ENCODE measurements at places on chromosomes 16 and 17.
A peak's percentile ranks its signal among the peaks of the same experiment; 100 is the strongest.

GRCh38 chr16:2324296-2324859 lies 16.1 kb downstream of the ABCA3 start:
- DNase-seq, result no peak

- peak; percentile 92 for DNase-seq
Observed at GRCh38 chr16:3022208-3022683, 1.5 kb downstream of the HCFC1R1 start.

DNA sequence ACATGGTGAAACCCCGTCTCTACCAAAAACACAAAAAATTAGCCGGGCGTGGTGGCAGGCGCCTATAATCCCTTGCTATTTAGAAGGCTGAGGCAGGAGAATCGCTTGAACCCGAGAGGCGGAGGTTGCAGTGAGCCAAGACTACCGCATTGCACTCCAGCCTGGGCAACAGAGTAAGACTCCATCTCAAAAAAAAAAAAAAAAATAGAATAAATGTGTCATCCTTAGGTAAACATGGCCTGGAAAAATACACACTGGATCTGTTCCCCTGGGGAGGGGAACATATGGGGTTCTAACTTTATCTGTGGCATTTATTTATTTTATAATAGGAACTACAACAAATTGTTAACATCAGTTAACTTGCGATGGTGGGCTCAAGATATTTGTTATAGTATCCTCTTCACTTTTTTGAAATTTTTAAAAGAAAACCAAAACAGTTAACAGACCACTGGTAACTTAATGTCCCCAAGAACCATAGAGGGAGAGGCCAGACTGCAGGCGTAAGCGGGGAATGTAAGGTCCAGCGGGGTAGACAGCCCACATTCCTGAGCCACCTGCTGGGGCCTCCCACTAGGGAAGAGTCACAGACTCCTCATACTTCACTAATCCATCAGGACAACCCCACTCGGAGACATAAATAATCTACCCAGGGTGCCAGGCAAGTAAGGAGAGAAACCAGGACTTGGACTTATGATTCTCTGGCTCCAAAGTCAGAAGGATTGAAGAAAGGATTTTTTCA lies 12.5 kb upstream of the TXNDC11 start:
- DNase-seq, result no peak

GRCh38 chr17:72516772-72517399 lies 396.1 kb downstream of the SOX9 start:
- DNase-seq, result peak; percentile 52

DNA sequence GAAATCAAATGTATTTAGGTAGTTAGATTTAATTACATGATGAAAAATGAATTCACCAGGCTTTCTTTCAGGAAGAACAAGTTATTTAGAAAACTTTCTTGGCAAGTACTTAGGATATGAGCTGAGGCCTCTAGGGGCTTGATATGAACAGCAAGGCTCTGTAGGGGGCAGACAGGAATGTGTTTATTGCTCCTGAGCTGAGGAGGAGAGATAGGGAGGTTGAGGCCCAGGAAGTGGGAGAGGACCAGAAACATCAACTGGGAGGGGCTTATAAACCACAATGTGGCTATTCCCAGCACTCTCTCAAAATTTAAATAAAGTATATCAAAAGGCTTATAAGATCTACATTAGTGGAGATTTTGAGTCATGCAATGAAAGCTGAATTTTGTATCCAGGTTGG lies 154.0 kb upstream of the MAF start:
- no peak for DNase-seq

DNA sequence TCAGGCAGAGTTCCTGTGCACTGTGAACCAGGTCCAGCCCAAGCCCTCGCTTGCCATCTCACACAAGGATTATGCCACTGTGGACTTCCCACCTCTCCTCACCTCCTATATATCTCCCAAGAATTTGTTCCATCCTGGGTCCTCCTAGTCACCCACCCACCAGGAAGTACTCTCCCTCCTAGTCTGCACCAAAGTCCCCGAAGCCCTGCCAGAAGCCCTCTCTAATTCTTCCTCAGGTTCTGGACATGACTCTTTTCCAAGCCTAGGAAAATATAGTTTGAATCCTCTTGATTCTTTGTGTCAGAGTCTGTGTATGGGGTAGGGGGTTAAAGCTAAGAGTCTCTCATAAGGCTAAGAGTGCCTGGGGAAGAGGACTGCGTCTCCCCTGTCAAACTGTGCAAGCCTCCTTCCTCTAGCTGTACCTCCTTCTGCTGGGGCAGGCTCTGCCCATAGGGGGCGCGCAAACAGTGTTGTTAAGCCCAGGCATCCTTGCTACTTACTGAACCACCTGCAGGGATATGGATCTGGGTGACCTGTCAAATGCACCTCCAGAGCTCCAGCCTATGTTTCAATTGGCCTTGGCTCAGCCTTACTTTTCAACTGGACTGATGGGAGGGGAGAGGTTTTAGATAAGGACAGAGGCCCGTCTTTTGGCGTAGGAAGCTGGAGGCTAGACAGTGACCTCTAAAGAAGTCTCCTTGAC lies 16.6 kb upstream of the DLX4 start:
- DNase-seq, result peak; percentile 86

DNA sequence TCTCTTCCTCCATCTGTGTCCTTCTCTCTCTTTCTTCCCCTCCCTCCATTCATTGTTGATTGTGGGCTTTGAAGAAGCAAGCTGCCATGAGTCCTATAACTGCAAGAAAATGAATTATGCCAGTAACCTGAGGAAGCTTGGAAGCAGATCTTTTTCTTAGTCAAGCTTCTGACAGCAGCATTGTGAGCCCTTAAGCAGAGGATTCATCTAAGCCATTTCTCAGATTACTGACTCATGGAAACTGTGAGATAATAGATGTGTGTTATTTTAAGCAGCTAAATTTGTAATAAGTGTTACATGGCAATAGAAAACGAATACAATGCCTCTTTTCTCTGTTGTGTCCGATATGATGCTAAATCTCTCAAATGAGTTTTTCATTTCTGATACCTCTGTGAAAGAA lies 1109.7 kb downstream of the CDH11 start:
- DNase-seq, result no peak

GRCh38 chr16:35142809-35143192 lies 1683.4 kb downstream of the TP53TG3F start:
- no peak for DNase-seq

DNA sequence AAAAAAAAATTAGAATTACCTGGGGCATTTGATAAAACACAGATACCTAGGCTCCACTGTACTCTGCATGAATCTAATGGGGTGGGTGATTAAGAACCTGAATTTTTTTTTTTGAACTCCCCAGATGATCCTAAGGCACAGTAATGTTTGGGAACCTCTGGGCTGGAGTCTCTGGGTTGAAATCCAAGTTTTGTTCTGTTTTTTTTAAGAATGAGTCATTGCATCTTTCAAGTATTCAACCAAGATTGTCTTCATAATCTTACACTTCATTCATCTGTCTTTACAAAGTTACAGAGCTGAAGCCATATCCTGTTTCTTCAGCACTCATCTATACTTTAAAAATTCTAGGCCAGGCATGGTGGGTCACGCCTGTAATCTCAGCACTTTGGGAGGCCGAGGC lies 52.6 kb downstream of the PIGL start:
- DNase-seq, result no peak

- no peak for DNase-seq
Observed at GRCh38 chr17:66751771-66752170, 83.1 kb upstream of the CACNG5 start.

DNA sequence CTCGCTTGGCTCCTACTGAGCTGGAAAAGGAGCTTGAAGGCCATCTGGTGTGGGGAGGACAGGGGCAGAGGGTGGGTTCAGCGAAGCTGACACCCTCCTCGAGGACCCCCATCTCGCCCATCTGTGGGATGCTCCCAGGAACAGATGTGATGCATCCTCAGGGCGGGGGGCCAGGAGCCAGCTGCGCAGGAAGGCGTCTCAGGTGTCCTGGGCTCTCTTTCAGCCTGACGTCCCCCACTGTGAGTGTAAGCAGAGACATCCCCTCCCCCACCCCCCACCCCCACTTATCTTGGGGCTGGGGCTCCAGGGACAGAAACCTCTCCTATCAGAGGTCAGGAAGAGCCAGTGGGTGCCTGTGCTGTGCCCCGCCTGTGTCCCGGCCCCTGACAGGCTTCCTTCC lies 16.2 kb downstream of the KIF19 start:
- DNase-seq, result no peak

DNA sequence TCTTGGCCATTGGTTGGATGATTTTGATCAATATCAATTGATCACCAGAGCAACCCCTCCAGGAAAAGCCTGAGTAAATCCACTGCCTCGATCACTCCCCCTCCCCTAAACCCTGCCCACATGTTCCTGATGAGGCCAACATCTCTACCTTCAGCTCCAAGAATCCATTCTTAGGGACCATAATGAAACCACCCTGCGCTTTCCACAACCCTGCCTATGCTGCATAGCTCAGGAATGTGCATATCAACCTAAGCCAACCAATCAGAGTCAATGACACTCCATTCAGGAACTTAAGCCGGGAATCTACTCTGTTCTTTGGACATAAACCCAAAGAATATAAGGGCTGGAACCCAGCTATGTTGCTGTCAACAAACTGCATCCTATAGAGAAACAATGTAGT lies 86.3 kb downstream of the MYH11 start:
- no peak for DNase-seq

- peak; percentile 56 for DNase-seq
Observed at GRCh38 chr17:17782523-17783115, 54.2 kb downstream of the SREBF1 start.

- peak; percentile 94 for DNase-seq
Observed at GRCh38 chr17:17535957-17536356, 39.8 kb upstream of the RASD1 start.

DNA sequence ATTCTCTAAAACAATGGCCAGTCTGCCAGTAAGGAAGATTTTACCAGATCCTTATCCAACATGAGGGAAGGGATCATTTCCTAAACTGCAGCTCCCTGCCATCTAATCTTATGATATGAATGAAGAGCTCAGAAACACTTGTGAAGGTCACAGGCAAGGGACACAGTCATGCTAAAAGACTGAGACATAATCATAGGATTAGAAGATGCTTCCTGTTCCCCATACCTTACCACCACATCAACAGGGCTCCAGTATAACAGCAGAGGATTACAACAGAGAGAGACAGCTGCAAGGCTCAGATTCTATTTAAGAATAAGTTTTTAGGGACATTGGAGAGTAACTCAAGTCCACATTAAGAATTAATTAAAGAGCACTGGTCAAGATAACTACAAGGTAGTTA lies 93.3 kb downstream of the BRIP1 start:
- DNase-seq, result no peak

DNA sequence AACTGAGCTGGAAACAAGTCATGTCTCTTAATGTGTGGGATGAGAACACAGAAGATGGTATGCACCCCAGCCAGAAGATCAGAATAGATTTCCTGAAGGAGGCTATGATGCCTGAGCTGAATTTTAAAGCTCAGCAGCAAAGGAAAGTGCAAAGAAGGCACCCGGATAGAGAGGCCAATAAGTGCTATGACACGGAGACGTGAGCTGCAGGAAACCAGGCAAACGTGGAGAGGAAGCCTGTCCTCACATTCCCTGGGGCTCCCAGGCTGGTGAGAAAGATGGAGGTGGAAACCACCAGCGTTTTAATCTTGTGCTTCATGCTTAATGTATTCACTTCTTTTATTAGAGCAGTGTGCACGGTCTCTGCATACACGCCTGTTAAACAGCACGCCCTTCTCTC lies 302.1 kb downstream of the HAPSTR1 start:
- no peak for DNase-seq

GRCh38 chr16:85111184-85111583 lies 1.1 kb downstream of the CIBAR2 start:
- DNase-seq, result no peak

- no peak for DNase-seq
Observed at GRCh38 chr16:85312642-85313525, 200.6 kb upstream of the CIBAR2 start.

- no peak for DNase-seq
Observed at GRCh38 chr16:53922067-53922806, 218.3 kb downstream of the FTO start.

GRCh38 chr17:80813318-80813717 lies 178.3 kb upstream of the CHMP6 start:
- DNase-seq, result no peak

DNA sequence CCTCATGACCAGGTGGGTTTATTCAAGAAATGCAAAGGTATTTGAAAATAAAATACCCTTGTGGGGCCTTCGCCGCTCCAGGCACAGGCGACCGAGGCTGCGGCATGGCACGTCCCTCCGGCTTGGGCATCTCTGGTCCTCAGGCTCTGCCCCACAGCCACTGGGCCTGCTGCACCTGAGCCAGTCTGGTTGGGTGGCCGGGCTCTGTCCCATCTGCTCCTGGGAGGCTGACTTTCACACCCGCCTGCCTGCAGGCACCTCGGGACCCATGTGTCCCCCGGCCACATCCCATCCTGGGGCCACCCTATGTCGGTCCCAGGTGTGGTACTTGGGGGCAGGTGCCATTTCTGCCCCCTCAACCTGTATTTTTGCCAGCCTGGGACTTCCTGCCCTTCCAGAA lies 20.9 kb downstream of the OSBPL7 start:
- no peak for DNase-seq

GRCh38 chr16:76193906-76194615 lies 83.1 kb upstream of the CNTNAP4 start:
- DNase-seq, result no peak

GRCh38 chr16:88779406-88780141 lies 5.4 kb downstream of the PIEZO1 start:
- DNase-seq, result peak; percentile 75

DNA sequence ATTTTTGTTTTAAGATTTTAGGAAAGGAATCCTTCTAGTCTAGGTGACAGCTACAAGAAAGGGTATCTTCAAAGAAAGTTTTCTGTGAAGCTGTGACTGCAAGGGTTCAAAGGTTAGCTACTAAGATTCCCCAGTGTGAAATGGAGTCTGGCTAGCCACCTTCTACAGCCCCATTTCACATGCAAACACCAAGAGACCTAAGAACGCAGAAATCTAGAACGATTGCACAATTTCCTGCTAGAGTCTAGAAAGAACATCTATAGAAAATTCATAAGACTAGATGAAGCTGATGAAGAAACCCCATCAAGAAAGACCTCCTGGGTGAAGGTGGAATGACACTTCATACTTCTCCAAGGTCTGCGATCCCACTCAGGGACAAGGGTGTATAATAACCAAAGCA lies 77.1 kb downstream of the STX8 start:
- DNase-seq, result no peak

DNA sequence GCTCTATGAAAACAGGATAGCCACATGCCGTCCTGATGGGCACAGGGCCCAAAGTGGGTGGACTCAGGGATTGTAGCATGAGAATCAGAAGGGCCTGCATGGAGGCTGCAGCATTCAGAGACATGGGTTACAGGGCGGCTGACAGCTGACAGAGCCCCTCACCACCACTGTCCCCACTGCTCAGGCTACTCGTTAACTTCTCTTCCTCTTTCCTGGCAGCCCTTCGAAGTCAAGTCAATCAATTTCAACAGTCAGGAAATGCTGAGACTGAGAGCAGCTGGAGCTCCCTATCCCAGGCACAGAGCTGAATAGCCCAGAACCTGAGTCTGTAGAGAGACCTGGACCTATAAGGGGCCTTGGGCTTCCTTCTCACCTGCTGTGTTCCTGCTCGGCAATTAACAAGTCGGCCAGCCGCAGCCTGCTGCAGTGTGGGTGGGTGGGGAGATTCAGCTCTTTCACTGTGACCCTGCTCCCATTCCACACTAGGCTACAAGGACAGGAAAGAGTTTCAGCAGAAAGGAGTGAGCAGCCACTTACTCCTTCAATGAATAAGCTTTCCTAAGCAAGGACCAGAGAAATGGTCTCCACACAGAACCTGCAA lies 76.9 kb downstream of the TEX14 start:
- DNase-seq, result no peak

GRCh38 chr16:22282254-22282892 lies 14.8 kb upstream of the POLR3E start:
- no peak for DNase-seq

All from left ventricle myocardium superior (tissue), 1 donor.